ENCODE measurements at places on chromosomes 5 and 9.

GRCh38 chr9:14453286-14453685 lies 139.3 kb upstream of the NFIB start:
- no peak for DNase-seq

GRCh38 chr5:139147483-139148087 lies 50.6 kb downstream of the SIL1 start:
- no peak for DNase-seq

GRCh38 chr9:86794391-86795046 lies 152.8 kb downstream of the GAS1 start:
- peak; percentile 59 for DNase-seq

DNA sequence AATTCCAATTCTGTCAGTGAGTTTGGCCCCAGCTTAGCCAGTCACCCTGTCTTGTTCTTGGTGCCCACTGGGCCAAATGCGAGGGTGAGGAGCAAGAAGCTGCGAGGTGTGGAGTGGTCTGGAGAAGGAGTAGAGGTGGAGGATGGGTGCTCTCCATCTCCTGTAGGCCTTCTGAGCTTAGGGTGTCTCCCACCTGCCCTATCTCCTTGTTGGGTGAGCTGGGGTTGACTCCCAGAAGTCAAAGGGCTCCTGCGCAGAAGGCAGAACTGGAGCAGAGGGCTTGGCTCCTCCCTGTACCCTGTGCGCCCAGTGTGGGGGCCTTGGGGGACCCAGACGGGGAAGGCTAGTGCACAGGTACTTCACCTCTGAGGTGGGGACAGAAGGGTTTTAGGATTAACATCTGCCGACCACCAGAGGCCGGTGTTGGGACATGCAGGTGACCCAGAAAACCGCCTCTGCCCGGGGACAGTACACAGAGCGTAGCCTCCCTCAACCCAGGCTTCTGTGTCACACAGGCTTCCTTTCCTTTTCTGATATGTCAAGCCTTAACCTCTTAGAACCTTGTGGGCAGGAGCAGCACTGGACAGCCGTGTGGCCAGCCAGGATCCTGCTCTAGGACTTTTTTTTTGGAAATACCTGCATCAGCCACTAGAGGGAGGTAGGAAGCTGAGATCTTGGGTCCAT lies 16.9 kb downstream of the IL5 start:
- DNase-seq: peak; percentile 26

DNA sequence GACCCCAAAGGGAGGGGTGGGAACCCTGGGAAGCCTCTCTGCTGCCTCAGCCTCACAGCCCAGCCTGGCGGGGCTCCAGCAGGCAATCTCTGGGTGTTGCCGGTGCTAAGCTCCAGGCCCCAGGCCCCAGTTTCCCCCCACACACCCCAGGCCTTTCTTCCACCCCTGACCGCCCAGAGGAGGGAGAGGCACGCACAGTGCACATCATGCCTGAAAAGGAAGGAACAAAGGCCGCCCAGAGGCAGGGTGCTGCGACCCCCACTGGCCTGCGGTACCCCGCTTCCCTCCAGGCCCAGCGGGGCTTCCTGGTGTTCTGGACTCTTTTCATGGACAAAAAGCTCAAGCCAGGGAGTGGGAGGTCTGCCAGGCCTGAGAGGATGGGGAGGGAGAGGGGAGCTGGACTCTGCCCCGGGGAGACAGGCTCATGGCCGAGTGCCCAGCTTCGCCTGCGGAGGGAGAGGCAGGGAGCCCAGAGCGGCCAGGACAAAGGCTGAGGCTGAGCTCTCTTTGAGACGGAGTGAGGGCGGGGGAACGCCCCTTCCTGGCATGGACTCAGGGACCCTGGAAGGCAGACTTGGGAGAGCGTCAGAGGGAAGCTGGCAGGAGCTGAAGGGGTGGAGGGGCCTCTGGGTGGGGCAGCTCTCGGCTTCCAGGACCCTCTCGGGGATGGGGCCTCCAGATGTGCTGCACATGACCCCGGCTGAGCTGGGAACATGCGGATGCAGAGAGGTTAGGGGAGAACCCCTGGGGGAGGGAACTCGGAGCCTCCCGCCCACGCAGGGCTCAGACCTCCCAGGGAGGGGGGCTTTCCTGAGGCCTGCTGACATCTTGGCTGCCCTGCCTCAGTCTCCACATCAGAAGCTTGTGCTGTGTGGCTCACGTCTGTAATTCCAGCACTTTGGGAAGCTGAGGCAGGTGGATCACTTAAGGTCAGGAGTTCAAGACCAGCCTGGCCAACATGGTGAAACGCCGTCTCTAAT lies 1.8 kb upstream of the ENTPD2 start:
- peak; percentile 44 for DNase-seq

DNA sequence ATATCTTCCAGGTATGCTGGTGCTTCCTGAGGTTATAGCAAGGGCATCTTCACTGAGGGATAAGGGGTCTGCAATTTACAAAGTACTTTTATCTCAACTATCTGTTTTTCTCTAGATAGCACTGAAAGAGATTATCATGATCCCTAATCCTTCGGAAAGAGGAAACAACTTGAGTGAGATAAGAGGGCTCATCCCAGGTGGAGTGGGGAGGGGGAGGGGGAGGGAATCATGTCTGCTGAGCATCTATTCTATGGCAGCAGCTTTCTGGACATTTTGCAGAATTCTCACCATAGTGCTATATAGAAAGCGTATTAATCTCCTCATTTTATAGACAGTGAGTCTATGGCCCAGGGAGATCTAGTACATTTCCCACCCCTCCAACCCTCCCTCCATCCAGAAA lies 5.9 kb downstream of the TNFSF15 start:
- DNase-seq: no peak

- DNase-seq: no peak
Observed at GRCh38 chr9:118236625-118237024, 532.4 kb downstream of the TLR4 start.

- no peak for DNase-seq
Observed at GRCh38 chr9:95032580-95033341, 284.7 kb downstream of the FANCC start.

GRCh38 chr5:126846744-126847455 lies 70.0 kb downstream of the LMNB1 start:
- DNase-seq: no peak

DNA sequence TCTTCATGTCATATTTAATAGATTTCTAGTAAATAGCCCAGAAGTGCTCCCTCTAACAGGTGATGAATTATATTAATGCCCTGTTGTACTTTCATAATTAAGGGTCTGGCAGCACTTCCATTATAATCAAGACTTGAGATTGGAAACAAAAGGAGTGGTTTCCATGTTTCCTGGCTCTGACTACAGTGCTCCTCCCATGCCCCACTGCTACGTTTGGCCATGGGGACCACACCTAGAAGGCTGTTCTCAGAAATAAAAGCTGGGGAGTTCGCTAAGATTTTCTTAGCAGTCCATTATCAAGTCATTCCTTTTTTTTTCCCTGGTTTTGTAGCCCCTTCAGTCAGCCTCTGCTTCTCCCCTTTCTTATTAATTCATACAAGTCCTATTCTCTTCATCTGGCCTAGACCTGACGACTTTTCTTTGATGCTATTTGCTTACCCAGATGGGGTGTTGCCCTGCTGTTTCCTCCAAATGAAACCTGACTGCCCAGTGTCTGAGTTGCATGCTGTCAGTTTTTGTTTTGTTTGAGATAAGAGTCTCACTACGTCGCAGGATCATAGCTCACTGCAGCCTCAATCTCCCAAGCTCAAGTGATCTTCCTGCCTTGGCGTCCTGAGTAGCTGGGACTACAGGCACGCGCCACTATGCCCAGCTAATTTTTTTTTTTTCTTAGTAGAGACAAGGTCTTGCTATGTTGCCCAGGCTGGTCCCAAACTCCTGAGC lies 312.1 kb upstream of the EFNA5 start:
- DNase-seq: no peak

DNA sequence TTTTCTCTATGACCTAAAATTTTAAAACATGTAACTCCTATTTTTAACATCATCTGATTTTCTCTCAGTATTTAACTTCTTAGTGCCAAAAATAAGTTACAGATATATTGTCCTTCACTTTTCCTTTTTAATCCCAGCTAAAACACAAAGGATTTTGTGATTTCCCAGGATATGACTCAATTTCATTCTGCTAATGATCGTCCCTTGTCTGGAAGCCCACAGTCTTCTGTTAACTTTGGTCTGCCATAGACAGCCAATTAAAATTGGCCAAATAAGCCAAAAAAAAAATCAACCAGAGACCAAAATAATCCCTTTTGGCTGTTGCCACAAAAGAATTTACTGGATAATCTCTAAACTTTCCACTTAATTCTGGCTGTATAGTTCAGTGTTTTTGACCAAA lies 124.5 kb upstream of the FST start:
- no peak for DNase-seq

GRCh38 chr5:41985945-41986695 lies 61.0 kb downstream of the FBXO4 start:
- no peak for DNase-seq

- no peak for DNase-seq
Observed at GRCh38 chr5:160048131-160048530, 39.2 kb downstream of the TTC1 start.

DNA sequence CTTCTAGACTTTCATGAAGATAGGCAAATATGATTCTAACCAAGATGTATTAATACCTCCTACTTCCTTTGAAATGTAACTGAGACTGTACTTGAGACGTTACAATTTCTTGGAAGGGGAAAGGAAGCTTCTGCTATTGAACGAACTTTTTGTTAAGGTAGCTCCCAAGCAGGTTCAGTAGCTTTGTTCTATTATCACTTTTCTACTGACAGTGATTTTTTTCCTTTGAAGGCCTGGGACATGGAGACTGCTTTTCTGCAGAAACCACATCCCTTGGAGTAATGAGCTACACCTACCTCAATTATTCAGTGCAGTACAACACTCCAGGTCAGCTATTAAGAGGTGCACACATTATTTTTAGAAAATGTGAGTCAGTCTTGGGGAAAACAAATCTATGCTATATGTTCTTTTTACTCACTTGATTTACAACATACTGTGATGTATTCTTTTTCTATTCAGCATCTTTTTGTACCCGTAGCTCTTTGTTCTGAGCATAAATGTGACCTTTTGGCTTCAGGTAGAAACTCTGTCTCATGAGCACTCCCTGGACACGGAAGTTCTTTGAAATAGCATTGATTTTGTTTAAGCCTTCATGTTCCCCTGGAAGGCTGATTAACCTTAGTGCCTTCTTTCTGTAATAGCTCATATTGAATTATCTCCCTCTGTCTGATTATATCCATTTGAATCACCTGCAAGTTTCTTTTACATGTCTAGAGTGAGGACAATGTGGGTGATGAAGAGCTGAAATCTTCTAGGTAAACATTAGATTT lies 56.5 kb upstream of the CDKN2B start:
- no peak for DNase-seq

GRCh38 chr9:22483528-22484070 lies 37.0 kb downstream of the DMRTA1 start:
- DNase-seq: no peak

GRCh38 chr9:87263291-87263690 lies 234.4 kb upstream of the DAPK1 start:
- DNase-seq: no peak

GRCh38 chr5:60585618-60586017 lies 114.3 kb downstream of the DEPDC1B start:
- no peak for DNase-seq

- no peak for DNase-seq
Observed at GRCh38 chr5:160278343-160278742, 34.0 kb downstream of the CCNJL start.

- no peak for DNase-seq
Observed at GRCh38 chr5:159290741-159291140, 27.7 kb downstream of the UBLCP1 start.

- no peak for DNase-seq
Observed at GRCh38 chr9:76626980-76627379, 137.3 kb upstream of the PCA3 start.

GRCh38 chr9:22211588-22212360 lies 202.7 kb upstream of the CDKN2B start:
- DNase-seq: peak; percentile 96

Data from HFF-Myc (cell line).